ENCODE measurements at places on chromosomes 5 and 9.

- DNase-seq, result no peak
Measured at GRCh38 chr5:81633891-81634290, 117.0 kb downstream of the SSBP2 start.

DNA sequence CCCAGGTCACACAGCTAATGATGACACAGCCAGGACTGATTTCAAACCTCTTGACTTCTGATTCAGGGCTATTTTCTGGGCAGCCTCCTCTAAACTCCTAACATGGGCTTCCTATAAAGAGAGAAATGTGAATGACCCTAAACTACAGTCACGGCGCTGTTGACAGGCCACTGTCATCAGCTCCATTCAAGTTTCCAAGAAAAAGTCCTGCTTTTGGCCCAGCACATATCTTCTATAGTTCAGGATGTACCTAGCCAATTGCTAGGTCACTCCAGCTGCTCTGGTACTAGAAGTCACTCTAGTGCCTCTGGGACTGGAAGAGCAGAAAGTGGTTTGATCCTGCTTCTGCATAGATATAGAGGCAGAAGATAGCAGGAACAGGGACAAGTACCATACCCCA is 64.9 kb upstream of the TARS1 start:
- no peak for DNase-seq

DNA sequence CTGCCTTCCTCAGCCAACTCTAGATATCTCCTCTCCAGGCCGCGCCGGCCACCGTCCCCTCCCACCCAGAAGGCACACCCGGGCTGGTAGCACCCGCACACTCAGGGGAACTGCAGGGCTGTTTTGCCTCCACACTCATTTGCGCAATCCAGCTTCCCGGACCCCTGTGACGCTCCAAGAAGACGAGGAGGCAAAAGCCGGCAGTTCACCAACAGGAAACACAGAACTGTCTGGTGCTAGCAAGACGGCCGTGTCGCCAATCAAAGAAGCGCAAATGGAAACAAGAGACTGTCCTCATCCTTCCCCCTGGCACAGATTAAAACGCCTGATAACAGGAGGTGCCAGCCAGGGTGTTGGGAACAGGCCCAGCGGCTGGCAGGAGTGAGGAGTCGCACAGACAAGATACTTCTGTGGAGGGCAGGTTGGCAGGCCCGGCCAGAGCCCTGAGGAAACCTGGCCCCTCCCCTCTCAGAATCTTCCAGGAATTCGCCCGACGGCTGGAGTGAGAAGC is 7.8 kb downstream of the AGPAT2 start:
- no peak for DNase-seq

DNA sequence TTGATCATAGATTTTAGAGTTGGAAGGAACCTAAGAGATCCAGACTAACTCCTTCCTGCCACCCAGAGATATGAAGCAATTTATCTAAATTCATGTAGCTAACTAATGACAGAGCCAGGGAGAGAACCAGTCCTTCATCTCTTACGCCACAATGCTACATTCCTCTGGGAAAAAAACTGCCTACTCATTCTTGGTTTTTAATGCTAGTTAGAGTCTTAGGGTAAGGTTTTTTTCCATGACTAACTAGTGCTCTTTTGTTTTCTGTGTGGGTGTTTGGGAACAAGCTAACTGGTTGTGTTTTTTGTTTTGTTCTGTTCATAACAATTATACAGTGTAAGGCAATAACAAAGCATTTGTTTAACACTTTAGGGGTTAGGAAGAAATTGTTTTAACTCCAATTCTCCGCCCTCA is 52.4 kb downstream of the SLC44A1 start:
- DNase-seq, result no peak

DNA sequence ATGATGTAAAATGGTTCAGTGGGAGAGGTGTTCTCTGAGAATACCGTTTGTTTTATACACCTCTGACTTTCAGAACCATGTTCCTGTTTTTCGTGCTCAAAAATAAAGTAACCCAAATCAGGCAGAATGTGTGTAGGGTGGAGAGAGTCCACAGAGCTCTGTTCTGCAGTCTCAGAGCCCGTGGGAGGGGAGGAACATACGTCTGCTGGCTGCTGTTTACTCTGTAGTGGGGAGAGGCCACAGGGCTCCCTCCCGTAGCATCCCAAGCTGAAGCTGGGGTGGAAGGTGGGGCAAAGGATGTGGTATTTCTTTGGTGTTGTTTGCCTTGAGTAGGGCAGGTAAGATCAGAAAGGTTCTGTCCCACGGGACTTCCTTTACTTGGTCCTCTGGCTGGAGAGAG is 348.5 kb downstream of the DNAH5 start:
- no peak for DNase-seq

DNA sequence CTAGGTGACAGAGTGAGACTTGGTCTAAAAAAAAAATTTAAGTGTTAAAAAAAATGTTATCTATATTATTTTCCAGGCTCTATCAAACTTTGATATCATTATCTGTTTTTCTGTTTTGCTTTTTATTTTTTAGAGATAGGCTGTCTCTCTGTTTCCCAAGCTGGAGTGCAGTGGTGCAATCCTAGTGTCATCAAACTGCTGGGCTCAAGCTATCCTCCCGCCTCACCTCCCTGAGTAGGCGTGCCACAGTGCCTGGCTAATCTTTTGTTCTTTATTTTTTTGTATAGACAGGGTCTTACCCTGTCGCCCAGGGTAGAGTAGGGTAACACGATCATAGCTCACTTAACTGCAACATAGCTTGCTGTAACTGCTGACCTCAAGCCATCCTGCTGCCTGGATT is 14.4 kb downstream of the SEC24A start:
- no peak for DNase-seq

- no peak for DNase-seq
Measured at GRCh38 chr9:115444959-115445358, 327.0 kb upstream of the TNC start.

Measured in cortex of kidney (tissue), 1 donor.